ENCODE measurements at places on chromosomes 13 and 19. TPM values are rescaled to one million over a fixed set of nuclear protein-coding genes. Genes with fewer than 3 reads are reported as not detected.

Gene SCAMP4
- total RNA-seq: 53.4 TPM

Gene FXYD1
- total RNA-seq: 0.33 TPM

Gene KHSRP
- 222 TPM for total RNA-seq

Gene GPR18
- not detected for total RNA-seq

Gene SYNGR4
- 3.6 TPM for total RNA-seq

Gene KLK6
- total RNA-seq: 0.30 TPM

Gene RASGRP4
- 0.06 TPM for total RNA-seq

Gene MICOS13
- 71.6 TPM for total RNA-seq

Gene ANGPTL8
- not detected for total RNA-seq

Gene ZNF256
- 0.66 TPM for total RNA-seq

Gene LNX2
- 3.8 TPM for total RNA-seq
